ENCODE measurements at places on chromosomes 11 and 22.

DNA sequence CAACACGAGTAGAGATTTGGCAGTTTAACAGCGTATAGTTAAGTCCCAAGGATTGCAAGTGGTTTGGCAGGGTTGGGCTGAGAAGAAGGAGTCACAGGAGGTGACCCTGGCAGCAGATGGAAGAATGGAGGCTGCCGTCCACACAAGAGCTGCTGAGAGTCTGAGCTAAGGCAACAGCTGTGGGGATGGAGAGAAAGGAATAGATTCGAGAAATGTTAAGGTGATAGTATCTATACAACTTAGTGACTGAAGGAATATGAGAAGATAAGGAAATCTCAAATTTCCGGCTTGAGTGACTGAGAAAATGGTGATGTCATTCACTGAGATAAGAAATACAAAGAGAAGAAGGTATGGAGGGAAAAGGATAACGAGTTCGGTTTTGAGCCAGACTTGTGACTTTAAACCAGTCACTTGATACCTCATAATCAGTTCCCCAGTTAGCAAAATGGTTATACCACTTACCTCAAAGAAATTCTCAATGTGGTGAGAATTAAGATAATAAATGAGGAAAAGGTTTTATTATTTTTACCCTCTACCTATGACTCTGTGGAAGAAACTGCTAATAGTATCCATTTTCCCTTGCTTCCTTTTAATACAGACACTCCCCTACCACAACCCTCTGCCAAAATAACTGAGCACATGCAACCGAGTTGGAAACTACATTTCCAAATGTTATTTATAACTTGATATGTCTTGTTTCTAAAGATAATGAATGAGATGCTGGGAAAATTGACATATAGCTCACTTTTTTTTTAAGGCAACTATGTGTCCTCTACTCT is 30.7 kb downstream of the FAM168A start:
- DNase-seq = no peak

- no peak for DNase-seq
Measured at GRCh38 chr11:41334007-41334933, 125.2 kb downstream of the LRRC4C start.

GRCh38 chr11:36266767-36267166 is 22.5 kb downstream of the COMMD9 start:
- no peak for DNase-seq

- DNase-seq = no peak
Measured at GRCh38 chr11:37484298-37484697, 886.3 kb upstream of the RAG2 start.

- DNase-seq = no peak
Measured at GRCh38 chr11:114395736-114396135, 4.6 kb downstream of the C11orf71 start.

DNA sequence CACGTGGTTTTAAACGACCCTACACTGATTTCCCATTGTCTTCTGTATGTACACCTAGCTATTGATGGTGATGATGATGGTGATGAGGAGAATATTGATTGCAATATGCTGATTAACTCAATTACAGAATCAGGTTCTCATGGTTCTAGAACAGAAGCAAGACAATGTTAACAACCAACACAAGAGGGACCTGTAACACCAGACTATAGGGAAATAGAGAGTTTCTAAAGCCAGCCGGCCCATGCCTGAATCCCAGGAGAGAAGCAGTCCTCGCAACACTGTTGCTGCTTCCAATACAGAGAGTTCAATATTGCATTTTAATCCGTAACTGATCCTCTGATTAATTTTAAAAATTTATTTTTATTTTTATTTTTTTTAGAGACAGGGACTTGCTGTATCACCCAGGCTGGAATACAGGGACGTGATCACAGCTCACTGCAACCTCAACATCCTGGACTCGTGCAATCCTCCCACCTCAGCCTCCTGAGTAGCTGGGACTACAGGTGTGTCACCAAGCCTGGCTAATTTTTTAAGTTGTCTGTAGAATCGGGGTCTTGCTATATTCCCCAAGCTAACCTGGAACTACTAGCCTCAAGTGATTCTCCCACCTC is 22.2 kb upstream of the UBASH3B start:
- DNase-seq = peak; percentile 2

- DNase-seq = no peak
Measured at GRCh38 chr22:24002851-24003250, 2.4 kb downstream of the GSTT4 start.

- no peak for DNase-seq
Measured at GRCh38 chr11:34443136-34443535, 4.4 kb downstream of the CAT start.

- DNase-seq = no peak
Measured at GRCh38 chr11:121132211-121132976, 31.4 kb downstream of the TECTA start.

GRCh38 chr11:130601141-130601540 is 152.7 kb downstream of the ADAMTS15 start:
- DNase-seq = no peak

DNA sequence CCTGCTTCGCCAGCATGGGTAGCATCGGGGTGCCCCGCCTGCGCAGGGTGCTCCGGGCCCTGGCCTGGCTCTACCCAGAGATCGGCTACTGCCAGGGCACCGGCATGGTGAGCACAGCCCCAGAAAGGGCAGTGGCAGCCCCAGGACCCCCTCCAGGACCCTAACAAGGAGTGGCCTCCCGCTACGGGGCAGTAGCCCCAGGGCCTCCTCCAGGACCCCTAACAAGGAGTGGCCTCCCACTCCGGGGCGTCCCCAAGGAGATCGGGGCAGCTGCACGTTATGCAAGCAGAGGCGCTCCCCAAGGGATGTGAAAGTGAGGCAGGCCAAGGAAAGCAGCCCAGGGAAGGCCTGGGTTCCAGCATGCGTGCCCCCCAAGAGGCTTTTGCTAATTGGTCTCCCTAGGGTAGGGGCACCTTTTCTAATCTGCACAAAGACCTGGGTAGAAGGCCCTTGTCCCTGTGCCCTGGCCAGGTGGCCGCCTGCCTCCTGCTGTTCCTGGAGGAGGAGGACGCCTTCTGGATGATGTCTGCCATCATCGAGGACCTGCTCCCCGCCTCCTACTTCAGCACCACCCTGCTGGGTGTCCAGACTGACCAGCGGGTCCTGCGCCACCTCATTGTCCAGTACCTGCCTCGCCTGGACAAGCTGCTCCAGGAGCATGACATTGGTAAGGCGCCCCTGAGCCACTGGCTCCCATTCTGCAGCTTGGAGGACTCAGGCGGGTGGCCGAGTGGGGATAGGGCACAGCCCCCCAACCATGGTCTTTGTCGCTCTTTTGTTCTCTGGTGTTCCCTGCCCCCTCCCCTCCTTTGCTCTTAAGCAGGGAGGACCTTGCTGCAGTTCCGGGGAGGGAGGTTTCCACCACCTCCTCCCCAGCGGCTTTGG is 35.0 kb downstream of the SGSM3 start:
- no peak for DNase-seq

DNA sequence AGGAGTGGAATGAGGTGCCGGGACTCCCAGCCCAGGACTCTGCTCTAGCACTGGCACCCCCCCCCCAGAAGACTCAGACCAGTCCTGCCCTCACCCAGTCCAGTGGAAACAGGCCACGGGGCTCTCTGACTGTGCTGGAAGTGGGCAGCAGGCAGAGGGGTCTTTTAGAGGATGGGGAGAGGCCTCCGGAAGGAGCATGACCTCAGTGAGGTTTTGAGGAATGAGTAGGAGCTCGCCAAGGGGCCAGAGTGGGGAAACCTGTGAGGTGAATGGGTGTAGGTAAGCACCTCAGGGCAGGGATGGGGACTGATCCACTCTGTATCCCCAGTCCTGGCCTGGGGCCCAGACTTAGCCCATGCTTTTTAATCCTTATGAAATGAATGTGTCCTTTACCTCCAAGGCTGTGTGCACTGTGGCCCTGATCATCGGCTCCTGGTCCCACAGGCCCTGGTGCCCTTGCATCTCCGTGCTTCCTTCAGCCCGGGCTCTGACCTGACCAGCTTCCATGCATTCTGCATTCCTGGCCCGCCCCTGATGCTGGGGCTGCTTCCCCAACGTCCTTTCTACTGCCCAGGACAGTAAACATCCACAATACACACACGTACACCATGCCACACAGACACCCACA is 24.4 kb upstream of the RFPL3 start:
- no peak for DNase-seq

DNA sequence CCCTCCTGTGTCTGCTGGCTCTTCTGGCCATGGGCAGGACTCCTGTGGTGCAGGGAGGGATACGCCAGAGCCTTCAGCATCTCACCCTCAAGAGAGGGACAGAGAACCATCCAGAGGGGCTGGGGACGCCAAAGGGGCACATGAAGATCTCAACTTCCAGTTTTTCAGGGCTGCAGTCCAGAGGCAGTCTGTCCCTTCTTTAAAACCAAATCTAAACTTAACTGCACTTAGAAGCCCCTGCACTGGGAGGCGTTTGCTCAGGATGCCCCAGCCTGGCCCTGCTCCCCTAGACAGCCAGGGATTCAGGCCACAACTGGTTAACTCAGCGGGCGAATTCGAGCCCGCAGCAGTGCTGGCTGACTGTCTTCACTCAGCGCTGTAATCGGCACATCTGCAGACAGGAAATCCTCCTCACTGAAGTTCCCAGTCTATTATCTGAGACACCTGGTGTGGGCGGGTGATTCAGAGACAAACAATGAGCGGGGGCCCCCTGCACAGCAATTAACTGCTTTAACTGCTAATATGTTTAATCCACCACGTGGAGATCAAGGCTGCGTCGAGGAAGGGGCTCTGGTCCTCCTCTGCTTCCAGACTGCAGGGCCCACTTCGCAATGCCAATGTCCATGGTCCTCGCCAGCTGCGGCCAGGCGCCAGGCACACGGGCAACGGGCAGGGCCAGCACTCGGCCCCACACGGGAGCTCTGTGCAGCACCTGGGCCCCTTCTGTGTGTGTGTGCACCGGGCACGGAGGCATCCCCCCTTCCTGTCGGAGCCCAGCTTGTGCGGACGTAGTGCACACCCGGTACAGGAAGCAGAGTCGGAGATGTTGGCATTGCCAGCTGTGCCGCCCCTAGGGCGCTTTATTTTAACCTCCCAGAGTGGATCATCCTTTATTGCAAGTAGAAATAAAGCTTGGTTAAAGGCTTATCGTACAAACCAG is 36.9 kb upstream of the GNB1L start:
- DNase-seq = no peak

DNA sequence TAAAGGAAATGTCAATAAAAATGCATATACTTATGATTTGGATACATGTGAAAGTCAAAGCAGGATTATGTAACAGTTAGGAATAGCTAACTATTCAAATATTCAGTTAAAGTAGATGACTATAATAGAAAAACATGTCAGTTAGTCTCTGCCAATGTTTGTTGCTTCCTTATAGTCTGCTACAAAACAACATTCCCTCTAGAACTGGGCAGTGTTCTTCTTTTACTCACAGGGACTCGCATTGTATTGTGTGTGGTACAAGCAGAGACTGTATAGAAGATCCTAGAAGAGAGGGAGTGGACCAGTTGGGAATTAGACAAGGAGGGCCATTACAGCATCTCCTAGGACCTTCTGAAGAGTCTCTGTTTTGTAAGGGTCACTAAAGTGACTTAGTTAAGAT is 10.6 kb downstream of the ACAT1 start:
- no peak for DNase-seq

GRCh38 chr11:44149651-44150050 is 54.2 kb downstream of the EXT2 start:
- no peak for DNase-seq

DNA sequence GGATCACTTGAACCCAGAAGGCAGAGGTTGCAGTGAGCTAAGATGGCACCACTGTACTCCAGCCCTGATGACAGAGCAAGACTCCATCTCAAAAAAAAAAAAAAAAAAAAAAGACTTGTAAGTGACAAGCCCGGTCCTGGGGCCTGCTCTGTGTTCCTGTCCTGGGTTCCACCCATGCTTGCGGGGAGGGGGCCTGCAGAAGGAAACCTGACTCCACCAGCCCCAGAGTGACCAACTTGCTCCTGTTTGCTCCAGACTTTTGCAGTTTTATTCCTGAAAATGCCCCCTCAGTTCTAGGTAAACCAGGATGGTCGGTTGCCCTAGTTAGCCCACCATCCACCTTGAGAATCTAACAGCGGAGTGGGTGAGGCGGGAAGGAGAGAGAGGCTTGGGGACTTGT is 10.1 kb upstream of the LRP5 start:
- DNase-seq = no peak

DNA sequence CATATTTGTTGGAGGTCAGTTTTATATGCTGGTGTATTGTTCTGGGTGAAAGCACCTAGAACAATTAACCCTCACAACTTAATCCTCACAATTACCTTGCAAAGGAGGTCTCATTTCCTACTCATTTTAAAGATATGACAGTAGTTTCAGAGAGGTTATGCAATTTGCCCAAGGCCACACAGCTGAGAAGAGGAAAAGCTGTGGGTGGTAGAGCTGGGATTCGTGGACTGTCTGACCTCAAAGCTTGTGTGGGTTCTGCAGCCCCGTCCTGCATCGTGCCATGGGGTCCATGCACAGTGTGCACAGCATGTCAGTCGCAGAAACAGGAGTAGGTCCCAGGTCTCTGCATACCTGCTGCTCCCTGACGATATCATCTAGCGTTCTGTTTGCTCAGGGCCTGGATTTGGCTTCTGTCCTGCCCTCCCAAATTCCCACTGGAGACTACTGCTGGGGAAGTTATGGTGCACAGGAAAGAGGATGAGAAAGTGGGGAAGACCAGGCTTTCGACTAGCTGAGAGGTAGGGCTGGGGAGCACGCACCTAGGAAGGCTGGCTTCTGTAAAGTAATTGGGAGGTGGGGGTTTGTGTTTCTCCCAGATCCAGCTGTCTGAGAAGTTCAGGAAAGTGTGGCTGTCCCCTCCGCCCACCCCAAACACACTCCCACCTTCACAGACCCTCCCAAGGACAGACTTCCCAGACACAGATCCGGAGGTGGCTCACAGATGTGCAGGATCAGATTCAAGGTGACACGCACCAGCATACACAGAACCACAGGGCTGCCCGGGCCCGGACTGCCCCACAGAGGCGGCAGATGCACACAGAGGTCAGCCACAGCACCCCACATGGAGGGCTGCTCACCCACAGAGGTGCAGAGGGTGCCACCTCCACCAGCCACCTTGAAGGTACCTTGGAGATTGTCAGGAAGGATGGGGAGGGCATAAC is 2.0 kb downstream of the BACE1 start:
- DNase-seq = no peak

DNA sequence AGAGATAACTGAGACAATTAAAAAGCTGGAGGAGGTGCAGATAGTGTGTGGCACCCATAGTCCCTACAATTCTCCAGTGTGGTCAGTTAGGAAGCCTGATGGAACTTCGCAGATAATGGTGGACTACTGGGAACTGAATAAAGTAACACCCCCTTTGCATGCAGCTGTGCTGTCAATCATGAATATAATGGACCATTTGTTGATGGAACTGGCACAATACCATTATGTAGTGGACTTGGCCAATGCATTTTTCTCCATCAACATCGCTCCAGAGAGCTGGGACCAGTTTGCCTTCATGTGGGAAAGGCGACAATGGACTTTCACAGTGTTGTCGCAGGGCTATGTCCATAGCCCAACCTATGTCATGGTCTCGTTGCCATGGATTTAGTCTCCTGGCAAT is 324.2 kb downstream of the TMEM135 start:
- no peak for DNase-seq
